ENCODE measurements at places on chromosomes 1 and 21. TPM values are rescaled to one million over a fixed set of nuclear protein-coding genes. Genes with fewer than 3 reads are reported as not detected.
A peak's percentile ranks its signal among the peaks of the same experiment; 100 is the strongest.

DNA sequence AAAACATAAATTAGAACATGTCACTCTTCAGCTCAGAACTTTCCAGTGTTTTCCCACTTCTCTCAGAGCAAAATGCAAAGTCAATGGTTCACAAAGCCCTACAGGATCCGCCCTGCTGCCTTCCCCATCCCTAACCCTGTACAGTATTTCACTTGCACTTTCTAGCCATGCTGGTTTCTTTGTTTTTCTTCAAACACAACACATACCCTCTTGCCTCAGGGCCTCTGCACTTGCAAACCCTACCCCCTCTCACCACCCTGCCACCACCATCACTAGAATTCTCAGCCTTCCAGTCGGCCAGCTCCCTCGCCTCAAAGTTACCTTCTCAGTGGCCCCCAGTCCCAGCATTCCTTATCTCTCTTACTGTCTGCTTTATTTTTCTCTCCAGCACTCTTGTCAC, 17.6 kb downstream of the TEX35 start:
- H3K36me3 ChIP-seq, result no peaks in the 10 kb centered on the region
- DNase-seq, result no peak
- H3K4me1 ChIP-seq, result no peaks in the 10 kb centered on the region
- H3K27me3 ChIP-seq, result no peaks in the 10 kb centered on the region
- no peak overlapping the region for H3K27ac ChIP-seq

- H3K27ac ChIP-seq, result no peak overlapping the region
- peaks cover 43% of the 10 kb centered on the region for H3K27me3 ChIP-seq
- no peak for DNase-seq
- peaks cover 34% of the 10 kb centered on the region for H3K4me1 ChIP-seq
- no peak overlapping the region for H3K4me3 ChIP-seq
- H3K36me3 ChIP-seq, result no peaks in the 10 kb centered on the region
Observed at GRCh38 chr21:42782723-42783242, 96.6 kb downstream of the WDR4 start.

- H3K27ac ChIP-seq, result no peak overlapping the region
- peaks cover 35% of the 10 kb centered on the region for H3K27me3 ChIP-seq
- H3K4me3 ChIP-seq, result no peak overlapping the region
- no peak for DNase-seq
- H3K36me3 ChIP-seq, result no peaks in the 10 kb centered on the region
Observed at GRCh38 chr1:21621761-21622436, 47.3 kb downstream of the RAP1GAP start.

Gene INAVA
- not detected for total RNA-seq

- peaks cover 23% of the 10 kb centered on the region for H3K4me1 ChIP-seq
- H3K4me3 ChIP-seq, result no peak overlapping the region
- no peaks in the 10 kb centered on the region for H3K27me3 ChIP-seq
- no peak for DNase-seq
Observed at GRCh38 chr1:21546122-21546825, 37.1 kb downstream of the ALPL start.

Gene CHRNB2
- not detected for total RNA-seq

Gene UTS2
- total RNA-seq, result not detected

DNA sequence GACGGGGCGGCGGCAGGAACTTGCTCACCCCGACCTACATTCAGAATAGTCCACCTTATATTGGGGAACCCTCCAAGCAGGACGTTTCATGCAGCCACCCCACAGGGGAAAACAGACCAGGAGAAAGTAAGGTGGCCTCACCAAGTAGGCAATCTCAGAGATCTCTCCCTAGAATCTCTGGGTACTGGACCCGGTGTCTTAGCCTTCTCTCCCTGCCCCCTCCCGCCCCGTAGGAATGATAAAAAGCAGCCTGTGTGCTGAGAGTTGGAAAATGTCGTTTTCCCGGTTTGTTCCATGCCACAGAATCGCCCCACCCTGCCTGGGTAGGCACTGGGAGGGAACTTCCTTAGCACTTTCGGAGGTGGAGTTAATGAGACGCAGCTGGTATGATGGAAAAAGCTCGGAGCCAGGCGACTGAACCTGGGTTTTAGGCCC, 789 bp upstream of the PTPN14 start:
- DNase-seq, result peak; percentile 69
- H3K4me3 ChIP-seq, result peak overlapping the region; percentile 92
- H3K27ac ChIP-seq, result peak overlapping the region; percentile 98
- no peaks in the 10 kb centered on the region for H3K36me3 ChIP-seq
- peaks cover 42% of the 10 kb centered on the region for H3K4me1 ChIP-seq
- no peaks in the 10 kb centered on the region for H3K27me3 ChIP-seq

- no peak within 1 kb of the TSS for H3K27ac ChIP-seq
- no peaks in the 10 kb centered on the region for H3K27me3 ChIP-seq
- H3K36me3 ChIP-seq, result peaks cover 49% of the 10 kb centered on the region
- H3K4me3 ChIP-seq, result peak within 1 kb of the TSS; percentile 60
Observed at GRCh38 chr1:161038523-161039153, at the start of gene TSTD1. Gene TSTD1 (minus strand): TSS chr1:161038964. CDS start chr1:161038889, 75 bp downstream.

DNA sequence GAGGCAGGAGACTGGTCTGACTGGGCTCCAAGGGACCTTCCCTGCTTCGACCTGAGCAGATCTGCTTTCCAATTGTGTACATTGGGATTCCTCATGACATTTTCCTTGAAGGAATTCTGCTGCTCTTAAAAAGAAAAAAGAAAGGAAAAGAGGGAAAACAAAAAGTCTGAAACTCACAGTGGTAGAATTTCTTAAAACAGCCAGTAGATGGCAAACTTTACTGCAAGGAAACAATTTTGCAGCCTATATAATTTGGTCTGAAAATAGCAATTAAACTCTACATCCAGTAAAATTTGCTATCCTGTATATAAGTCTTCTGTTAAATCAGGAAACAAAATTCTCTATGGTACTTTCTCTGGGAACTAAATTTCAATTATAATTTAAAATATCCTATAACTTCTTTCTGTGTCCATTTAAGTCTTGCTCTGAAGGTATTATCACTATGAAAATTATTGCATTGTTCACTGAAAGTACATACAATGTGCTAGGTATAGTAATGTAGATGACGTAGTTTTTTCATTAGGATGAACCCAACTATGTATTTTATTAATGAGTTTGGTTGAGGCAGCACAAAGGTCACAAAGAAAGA, 59.8 kb downstream of the CRB1 start:
- H3K4me3 ChIP-seq, result no peak overlapping the region
- no peaks in the 10 kb centered on the region for H3K36me3 ChIP-seq
- no peak for DNase-seq
- H3K27me3 ChIP-seq, result no peaks in the 10 kb centered on the region

DNA sequence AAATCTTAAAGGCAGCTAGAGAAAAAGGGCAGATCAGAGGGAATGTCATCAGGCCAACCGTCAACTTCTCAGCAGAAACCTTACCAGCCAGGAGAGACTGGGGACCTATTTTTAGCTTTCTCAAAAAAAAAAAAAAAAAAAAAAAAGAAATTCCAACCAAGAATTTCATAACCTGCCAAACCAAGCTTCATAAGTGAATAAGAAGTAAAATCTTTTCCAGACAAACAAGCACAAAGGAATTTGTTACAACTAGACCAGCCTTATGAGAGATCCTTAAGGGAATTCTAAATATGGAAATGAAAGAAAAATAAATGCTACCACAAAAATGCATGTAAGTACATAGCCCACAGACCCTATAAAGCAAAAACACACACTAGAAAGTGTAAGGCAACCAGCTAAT, 267.7 kb downstream of the AKT3 start:
- H3K27me3 ChIP-seq, result no peaks in the 10 kb centered on the region
- H3K27ac ChIP-seq, result no peak overlapping the region
- H3K4me3 ChIP-seq, result no peak overlapping the region
- no peaks in the 10 kb centered on the region for H3K4me1 ChIP-seq

GRCh38 chr1:107480548-107481415, 339.9 kb downstream of the NTNG1 start:
- no peak overlapping the region for H3K4me3 ChIP-seq
- H3K27me3 ChIP-seq, result peaks cover 27% of the 10 kb centered on the region
- DNase-seq, result peak; percentile 11
- no peak overlapping the region for H3K27ac ChIP-seq
- H3K36me3 ChIP-seq, result no peaks in the 10 kb centered on the region

- H3K4me3 ChIP-seq, result no peak overlapping the region
- H3K27me3 ChIP-seq, result peaks cover 44% of the 10 kb centered on the region
- no peaks in the 10 kb centered on the region for H3K4me1 ChIP-seq
- no peak overlapping the region for H3K27ac ChIP-seq
Observed at GRCh38 chr1:202688401-202688800, 21.9 kb downstream of the SYT2 start.

Gene GNG4
- not detected for total RNA-seq

Gene SCNM1
- 26.6 TPM for total RNA-seq

Gene LRRC38
- 6.7 TPM for total RNA-seq

- H3K4me3 ChIP-seq, result no peak overlapping the region
- H3K4me1 ChIP-seq, result no peaks in the 10 kb centered on the region
- H3K36me3 ChIP-seq, result no peaks in the 10 kb centered on the region
- no peak overlapping the region for H3K27ac ChIP-seq
- no peak for DNase-seq
Observed at GRCh38 chr1:4741876-4742423, 87.5 kb downstream of the AJAP1 start.

Gene A3GALT2
- not detected for total RNA-seq

GRCh38 chr1:182811975-182812722, 22.6 kb downstream of the NPL start:
- H3K27me3 ChIP-seq, result no peaks in the 10 kb centered on the region
- DNase-seq, result no peak
- H3K4me3 ChIP-seq, result no peak overlapping the region

GRCh38 chr1:150183061-150183460, 33.3 kb downstream of the PLEKHO1 start:
- no peaks in the 10 kb centered on the region for H3K36me3 ChIP-seq
- peaks cover 15% of the 10 kb centered on the region for H3K4me1 ChIP-seq
- DNase-seq, result no peak

Gene MMEL1
- total RNA-seq, result 0.67 TPM

- no peak for DNase-seq
- H3K27ac ChIP-seq, result no peak overlapping the region
- no peaks in the 10 kb centered on the region for H3K36me3 ChIP-seq
- peaks cover 22% of the 10 kb centered on the region for H3K4me1 ChIP-seq
- H3K4me3 ChIP-seq, result no peak overlapping the region
- H3K27me3 ChIP-seq, result peaks cover 42% of the 10 kb centered on the region
Observed at GRCh38 chr1:109115685-109116084, 1.8 kb downstream of the ELAPOR1 start.

DNA sequence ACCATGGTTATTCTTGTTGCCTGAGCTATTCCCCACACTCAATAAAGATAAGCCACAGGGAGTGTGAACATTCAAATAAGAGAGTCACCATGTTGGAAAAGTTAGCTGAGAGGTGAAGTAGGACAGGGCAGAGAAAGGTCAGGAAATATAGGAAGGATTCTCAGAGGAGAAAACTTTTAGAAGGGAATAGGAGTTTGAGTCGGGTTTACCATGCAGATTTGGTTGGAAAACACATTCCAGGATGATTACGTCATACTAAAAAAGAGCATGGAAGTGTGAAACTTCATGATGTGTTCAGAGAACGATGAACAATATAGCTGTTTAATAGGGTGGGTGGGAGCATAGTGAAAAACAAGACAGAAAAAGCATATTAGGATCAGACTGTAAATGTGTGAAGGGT, 1125.3 kb upstream of the ADGRL2 start:
- DNase-seq, result no peak
- no peak overlapping the region for H3K4me3 ChIP-seq
- H3K27me3 ChIP-seq, result no peaks in the 10 kb centered on the region
- no peaks in the 10 kb centered on the region for H3K36me3 ChIP-seq
- no peak overlapping the region for H3K27ac ChIP-seq
- no peaks in the 10 kb centered on the region for H3K4me1 ChIP-seq

Gene NBPF11
- 2.6 TPM for total RNA-seq

DNA sequence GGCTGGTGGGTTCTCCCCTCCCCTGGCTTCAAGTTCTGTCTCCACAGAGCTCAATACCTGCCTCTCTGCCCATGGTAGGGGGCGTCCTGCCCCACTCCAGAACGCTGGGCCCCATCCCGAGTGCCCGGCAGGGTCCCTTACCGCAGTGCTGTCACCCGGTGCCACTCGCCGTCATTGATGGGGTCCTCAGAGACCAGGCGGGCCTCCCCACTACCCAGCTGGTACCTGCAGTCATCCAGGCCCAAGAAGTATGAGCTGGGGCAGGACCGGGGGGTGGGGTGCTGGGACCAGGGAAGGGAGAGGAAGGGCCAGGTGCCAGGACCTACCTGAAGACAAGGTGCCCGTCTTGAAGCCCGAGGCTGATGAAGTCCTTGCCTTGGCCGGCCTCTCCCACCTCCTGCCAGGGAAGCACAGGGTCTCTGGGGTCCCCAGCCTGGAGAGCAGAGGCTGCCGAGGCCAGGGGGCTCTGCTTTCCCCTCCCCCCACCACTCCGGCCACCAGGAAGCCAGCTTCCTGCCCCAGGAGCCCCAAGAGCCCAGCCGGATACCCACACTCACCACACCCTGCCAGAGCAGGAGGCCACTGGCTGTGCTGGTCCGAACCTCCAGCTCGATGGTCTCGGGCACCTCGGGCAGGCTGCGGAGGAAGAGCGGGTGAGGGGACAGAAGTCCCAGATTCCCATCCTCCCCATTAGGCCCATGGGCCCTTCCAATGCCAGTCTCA, 12.1 kb downstream of the LDLRAD2 start:
- H3K4me1 ChIP-seq, result no peaks in the 10 kb centered on the region
- no peak overlapping the region for H3K27ac ChIP-seq
- no peak for DNase-seq
- H3K36me3 ChIP-seq, result peaks cover 92% of the 10 kb centered on the region
- H3K27me3 ChIP-seq, result no peaks in the 10 kb centered on the region

Measured in heart right ventricle (tissue), 16 donors.